ENCODE measurements at places on chromosomes 1 and 21. TPM values are rescaled to one million over a fixed set of nuclear protein-coding genes. Genes with fewer than 3 reads are reported as not detected.
A peak's percentile ranks its signal among the peaks of the same experiment; 100 is the strongest.

GRCh38 chr1:1421907-1422464 is 910 bp upstream of the ANKRD65 start:
- no peak for DNase-seq

GRCh38 chr1:224541072-224541790 is 74.9 kb upstream of the CNIH3 start:
- no peak for DNase-seq

- DNase-seq = no peak
These were observed 19.4 kb upstream of the CASZ1 start for GRCh38 chr1:10815858-10816195.

DNA sequence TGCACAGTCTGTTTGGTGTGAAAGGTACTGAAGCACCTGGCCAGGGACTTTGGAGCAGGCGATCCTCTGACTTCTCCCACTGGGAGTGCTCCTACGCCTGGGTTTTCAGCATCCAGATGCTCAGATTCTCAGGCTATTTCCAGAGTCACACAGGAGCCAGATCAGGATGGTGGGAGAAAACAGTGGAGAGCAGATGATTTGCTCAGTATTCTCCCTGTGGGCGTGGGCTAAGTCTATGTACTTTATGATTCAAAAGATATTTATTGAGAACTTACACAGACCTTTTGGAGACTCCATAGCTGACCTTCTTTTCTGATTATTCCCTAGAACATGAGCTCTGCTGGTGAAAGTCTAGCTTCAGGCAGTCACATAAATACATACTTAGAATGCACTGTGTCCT is 134.6 kb downstream of the TENT5C start:
- DNase-seq = no peak

DNA sequence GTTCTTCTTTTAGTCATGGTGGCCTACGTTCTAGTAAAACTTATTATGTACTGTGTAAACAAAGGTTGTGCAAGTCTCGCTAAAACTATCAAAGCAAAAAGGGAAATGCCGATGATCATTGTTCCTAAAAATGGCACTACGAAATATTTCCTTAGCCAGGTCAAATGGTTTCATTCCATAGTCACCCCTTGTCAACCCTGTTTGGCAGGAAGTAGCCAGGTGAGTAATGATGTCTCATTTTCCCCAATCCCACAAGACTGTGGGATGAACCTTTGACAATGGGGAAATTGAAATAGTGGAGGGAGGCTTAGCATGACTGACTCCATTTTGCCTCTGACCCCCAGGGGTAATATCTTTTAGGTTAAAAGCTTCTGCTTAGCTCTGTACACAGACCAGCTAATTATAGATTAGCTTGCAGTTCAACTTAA is 5.6 kb upstream of the REN start:
- peak; percentile 14 for DNase-seq

GRCh38 chr21:36113647-36114428 is 21.0 kb upstream of the CBR3 start:
- DNase-seq = no peak

DNA sequence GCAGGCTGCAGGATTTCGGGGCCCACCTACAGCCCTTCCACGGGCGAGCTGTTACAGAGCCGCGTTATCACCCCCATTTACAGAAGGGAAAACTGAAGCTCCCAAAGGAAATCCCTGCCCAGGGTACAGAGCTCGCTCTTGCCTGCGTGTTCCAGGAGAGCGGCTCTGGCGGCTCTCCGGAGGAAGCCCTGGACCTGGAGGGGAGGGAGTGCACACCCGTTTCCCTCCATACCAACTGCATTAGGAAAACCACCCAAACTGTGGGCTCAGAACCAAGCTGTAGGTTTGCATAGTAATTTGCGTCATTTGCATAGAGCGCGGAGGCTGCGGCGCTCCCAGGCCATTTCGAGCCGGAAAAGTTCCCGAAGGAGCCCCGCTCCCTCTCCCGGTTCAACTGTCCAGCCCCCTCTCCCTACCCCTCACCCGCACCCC is 24.7 kb upstream of the ADGRB2 start:
- peak; percentile 75 for DNase-seq

DNA sequence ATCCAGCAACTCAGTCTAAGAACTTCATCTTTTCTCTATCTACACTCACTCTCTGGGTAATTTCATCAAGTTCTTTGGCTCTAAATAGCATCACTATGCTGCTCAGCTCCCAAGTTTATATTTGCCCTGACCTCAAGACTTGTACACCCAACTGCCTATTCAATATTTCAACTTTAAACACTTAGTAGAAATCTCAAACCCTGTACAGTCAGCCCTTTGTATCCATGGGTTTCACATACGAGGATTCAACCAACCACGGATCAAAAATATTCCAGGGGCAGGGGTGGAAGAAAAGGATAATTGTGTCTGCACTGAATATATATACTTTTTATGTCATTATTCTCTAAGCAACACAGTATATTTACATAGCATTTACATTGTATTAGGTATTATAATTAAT is 13.9 kb downstream of the ASH1L start:
- no peak for DNase-seq

DNA sequence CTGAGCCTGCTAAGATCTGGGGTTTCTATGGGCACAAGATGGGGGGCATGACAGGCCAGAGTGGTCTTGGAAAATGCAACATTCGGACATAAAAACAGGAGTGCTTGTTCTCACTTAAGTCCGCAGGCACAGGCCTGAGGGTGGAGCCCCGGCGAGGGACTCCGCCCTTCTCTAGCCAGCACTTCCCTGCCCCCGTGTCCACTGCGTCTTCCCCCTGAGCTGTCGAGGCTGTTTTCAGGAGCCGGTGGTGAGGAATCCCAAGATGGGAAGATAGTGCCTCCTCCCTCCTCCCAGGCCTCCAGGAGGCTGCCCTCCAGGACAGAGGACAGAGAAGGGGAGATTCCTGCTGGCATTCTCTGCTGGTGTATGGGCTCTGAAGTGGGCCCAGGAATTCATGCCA is 105.2 kb downstream of the TLR5 start:
- DNase-seq = no peak

- no peak for DNase-seq
These were observed 181.1 kb downstream of the RASAL2 start for GRCh38 chr1:178275049-178275448.

- DNase-seq = no peak
These were observed 8.6 kb downstream of the H6PD start for GRCh38 chr1:9243066-9243739.

GRCh38 chr1:162854245-162854882 is 6.6 kb downstream of the CCDC190 start:
- DNase-seq = peak; percentile 64

- DNase-seq = no peak
These were observed 177.7 kb downstream of the VAV3 start for GRCh38 chr1:107787299-107787698.

- DNase-seq = no peak
These were observed 46.0 kb downstream of the TRAPPC10 start for GRCh38 chr21:44057960-44058651.

- no peak for DNase-seq
These were observed 777.9 kb downstream of the MRPL39 start for GRCh38 chr21:24829397-24829796.

DNA sequence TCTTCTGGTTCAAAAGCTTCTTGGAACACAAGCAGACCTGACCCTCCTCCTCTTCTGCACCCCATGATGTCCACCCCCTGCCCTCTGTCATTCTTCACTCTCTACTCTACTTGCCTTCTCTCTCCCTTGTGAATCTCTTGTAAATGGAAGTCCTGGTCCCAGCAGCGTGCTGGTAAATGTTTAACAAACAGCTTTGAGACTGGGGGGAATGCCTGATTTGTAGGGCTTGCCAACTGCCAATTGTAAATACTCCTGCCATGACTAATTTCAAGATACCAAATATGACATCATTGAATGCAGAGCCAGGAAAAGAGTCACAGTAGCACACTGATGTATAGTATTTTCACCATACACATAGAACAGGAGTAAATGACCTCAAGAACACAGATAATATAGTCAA is 40.9 kb upstream of the LRRN2 start:
- DNase-seq = peak; percentile 65

- DNase-seq = no peak
These were observed 30.5 kb downstream of the DIP2A start for GRCh38 chr21:46489162-46489663.

DNA sequence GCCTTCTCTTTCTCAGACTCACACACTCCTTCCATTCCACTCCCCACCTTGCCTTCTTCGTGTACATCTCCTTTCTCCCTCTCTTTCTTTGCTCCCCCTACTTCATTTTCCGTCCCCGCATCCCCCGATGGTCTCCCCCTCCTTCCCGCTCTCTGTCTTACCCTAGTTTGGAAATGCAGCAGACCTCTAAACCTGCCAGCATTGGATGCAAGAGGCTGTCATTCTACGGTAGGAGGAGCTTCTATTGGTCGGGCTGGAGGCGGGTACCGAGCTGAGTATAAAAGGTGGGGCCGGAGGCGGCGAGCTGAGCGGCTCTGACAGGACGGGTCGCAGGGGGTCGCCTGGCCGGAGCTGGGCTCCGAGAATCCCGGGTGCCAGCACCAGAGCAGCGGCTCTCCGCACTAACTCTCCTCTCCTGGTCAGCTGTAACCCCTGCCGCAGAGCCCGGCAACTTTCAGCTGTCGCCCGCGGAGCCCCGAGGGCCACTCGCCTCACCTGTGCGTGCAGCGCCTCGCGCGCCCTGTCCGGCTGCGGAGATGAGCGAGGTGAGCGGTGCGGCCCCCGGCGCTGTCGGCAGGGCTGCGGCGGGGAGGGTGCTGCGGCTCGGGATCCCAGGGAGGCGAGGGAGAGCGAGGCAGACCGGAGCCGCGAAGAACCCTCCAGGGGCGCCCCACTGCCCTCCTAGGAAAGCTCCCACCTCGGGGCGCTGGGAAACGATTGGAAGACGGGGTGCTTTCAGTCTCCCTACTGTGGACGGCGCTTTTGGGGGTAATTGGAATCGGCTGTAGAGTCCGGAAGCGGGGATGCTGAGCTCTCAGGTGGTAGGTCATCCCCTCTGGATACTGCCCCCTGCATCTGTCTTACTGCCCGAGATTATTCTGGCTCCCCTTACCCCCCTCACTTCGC is at the start of gene PCP4L1:
Gene PCP4L1 (plus strand): TSS at position 307 of the 906 bp plus-strand sequence. CDS start 230 bp downstream, at position 537.
- no peak for DNase-seq

DNA sequence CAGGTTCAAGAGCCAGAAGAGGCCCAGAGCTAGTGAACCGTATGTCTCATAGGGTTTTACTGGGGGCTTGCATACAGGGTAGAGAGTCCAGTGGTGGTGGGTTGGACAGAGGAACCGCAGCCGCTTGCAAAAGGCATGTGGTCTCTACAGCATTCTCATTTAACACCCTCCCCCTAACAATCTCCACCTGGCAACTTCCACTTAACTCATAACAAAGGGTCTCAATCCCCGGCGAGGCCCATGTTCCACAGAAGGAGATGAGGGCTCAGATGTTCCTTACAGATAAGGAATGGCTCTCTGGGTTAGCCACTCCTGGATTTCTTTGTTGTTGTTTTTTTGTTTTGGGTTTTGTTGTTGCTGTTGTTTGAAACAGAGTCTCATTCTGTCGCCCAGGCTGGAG is 106.1 kb downstream of the APP start:
- no peak for DNase-seq

DNA sequence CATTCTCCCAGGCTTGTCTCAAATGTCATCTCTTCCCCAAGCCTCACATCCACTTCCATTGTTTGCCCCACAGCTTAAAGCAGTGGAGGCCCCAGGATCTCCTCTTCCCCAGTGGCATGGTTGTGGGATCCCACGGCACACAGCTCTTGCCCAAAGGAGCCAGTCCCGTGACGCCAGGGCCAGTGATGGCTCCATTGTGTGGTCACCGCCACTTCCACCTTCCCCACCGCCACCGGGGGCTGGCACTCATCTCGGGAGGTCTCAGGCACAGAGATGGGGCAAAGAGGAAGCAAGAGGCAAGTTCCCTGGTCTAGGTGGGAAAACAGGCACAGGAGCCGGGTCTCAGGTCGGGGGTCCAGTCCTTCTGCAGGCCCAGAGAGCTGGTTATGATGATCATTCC is 22.9 kb upstream of the ALDH4A1 start:
- DNase-seq = no peak

DNA sequence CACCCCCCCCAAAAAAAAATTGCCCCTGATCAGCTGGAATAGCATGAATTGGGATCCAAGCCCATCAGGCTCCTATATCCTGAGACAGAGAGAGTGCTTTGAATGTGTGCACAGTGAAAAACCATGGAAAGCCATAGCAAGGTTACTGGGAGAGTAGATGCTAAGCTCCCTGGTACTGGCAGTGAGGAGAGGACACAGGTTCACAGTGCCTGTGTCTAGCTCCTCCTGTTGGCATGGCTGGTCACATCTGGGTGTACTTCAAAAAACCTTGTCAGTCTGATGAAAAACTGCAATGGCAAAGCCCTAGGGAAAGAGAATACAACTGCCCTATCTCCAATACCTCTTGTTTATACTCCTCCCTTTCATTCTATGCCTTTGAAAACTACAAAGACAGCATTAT is 12.9 kb downstream of the COPA start:
- DNase-seq = no peak

DNA sequence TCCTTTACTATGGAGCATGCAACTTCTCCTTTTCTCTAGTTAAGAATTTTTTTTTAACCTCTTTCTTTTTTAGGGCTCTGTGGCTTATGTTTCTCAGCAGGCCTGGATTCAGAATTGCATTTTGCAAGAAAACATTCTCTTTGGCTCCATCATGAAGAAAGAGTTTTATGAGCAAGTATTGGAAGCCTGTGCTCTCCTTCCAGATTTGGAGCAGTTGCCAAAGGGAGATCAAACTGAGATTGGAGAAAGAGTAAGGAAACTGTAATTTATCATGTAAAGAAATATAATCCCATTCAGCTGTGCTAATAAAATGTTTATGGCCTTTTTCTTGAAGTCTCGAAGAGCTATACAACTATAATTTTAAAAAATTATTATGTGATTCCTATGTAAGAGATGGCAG is 70.1 kb downstream of the HSPA13 start:
- DNase-seq = no peak

DNA sequence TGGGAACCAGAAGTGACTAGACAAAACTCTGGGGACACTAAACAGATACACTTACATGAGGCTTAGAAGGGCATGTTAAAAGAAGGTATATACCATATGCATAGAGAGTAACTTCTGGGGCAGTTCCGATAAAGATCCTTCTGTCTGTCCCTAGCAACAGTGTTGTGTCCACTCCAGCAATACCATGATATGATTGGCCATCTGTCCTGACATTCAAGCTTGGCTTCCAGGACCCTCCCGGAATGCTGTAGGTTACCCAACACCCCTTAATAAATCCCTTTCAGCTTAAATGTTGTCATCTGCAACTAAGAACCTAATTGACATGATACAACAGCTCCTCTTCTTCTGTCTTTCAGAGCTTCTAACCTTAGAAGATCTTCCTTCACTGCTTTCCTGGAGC is 307.7 kb downstream of the OMA1 start:
- no peak for DNase-seq

- DNase-seq = no peak
These were observed 257.1 kb downstream of the HMCN1 start for GRCh38 chr1:185991266-185991665.

GRCh38 chr1:157955857-157956256 is 37.6 kb upstream of the KIRREL1 start:
- DNase-seq = no peak

The ENO1 gene
- 3,884 TPM for total RNA-seq

The HS2ST1 gene
- total RNA-seq = 17.4 TPM

The HENMT1 gene
- total RNA-seq = 12.3 TPM

The PRKAA2 gene
- 0.10 TPM for total RNA-seq

The FAM177B gene
- not detected for total RNA-seq

The LAD1 gene
- not detected for total RNA-seq
